ENCODE measurements at places on chromosomes 11 and 22.

DNA sequence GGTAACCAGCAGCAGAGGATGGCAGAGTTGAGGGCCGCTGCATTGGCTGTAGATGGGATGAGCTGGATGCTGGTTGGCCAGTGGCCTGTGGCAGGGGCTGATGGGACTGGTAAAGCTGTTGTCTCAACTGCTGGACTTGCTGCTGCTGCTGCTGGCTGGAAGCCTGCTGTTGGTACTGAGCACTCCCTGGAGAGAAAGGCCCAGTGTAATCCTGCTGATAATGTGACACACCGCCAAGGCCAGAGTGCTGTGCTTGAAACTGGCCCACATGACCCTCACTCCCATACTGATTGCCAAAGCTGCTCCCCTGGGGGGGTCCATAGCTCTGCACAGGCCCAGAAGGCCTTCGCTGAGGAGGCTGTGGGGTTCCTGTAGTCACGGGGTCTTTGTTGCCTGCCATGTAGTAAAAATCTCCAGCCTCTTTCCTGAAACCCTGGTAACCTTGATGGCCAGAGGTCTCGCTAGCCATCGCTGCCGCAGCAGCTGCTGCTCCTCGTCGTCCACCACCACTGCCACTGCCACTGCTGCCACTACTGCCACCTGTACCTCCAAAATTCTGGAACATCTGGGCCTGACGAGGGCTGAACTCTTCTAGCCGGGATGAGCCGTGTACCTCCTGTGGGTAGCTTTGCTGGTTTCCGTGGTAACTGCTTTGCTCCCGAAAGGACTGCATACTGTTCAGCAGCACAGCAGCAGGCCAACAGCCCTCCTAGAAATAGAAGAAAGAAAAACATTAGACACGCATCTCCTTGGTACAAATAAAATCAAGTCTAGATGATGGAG is 55.6 kb downstream of the TCF20 start:
- no peak for DNase-seq

GRCh38 chr11:68150037-68150436 is 28.8 kb upstream of the CHKA start:
- no peak for DNase-seq

GRCh38 chr11:808427-809286 is 1.1 kb upstream of the RPLP2 start:
- DNase-seq = no peak

DNA sequence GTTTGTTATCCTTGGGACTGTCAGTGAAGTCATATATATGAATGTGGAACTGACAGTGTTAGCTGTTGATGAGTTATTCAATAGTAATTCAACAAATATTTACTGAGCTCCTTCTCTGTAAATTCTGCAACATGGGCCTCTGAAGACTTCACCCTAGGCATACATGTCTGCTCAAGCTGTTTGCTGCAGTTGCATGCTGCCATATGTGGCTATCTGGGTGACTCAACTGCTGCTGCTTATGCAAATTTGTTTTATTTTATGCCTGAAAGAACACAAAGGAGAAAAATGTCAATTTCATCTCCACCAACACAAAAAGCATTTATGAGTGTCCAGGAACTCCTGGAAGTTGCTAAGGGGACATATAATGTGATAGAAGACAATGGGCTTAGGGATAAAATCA is 417.6 kb downstream of the AASDHPPT start:
- no peak for DNase-seq

- no peak for DNase-seq
These were observed 49.2 kb downstream of the KREMEN1 start for GRCh38 chr22:29122041-29122440.

DNA sequence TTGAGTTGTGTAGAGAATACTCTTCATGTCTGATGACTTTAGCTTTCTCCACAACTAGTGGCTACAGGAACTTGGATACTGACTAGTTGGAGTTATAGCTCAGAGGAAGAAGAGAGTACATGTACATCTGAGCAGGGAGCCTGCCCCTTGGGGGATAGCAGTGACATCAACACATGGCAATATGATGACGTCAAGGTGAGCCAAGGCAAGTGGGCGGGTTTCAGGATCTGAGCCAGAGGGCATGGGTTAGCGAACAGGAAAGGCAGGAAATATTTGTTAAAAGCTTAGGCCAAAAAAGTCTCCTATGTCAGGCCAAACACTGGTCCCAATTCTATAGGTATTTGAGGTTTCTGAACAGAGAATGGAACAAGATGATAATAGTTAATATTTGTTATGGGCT is 42.0 kb upstream of the HORMAD2 start:
- DNase-seq = no peak

- DNase-seq = no peak
These were observed 76.7 kb downstream of the BMAL1 start for GRCh38 chr11:13354335-13354734.

DNA sequence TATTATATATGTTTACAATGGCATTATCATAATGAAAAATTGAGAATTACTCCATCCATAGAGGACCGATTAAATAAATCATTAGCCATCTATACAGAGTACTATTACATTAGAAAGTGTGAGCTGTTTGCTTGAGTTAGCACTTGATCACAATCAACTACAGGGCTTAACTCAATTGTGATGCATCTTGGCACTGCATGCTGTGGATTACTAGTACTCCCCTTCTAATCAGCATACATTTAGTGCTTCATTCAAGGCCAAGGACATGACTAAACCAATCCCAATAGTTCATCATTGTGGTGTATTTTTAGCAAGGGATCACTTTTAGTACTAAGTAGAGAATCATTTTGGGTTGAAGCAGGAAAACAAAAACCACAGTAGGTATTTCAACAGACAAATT is 23.5 kb upstream of the ARHGAP42 start:
- no peak for DNase-seq

DNA sequence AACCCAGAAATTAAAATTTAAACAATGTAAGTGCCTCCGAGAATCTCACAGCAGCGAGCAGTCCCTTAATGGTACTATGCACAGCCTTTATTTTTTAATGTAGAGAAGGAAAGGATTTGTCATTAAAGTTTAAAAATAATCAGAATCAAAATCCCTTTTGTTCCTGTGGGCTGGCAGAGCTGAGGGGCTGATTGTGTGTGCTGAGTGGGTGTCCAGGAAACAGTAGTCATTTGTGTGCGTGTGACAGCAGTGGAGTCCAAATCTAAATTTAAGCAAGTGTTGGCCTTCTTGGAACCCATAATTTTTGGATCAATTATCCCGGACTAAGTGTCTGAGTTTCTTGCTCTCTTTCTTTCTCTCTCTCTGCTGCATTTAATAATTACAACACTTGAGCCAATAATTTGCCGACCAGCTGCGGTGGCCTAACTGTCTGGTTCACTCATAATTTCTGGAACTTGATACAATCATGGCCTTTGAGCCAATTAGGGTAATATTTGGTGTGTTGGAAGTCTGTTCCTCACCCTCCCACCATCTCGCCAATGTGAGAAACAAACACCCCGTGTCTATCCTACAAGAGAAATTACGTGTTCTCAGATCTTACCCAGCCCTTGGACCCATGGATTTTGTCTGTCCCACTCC is 528.0 kb downstream of the SOX6 start:
- no peak for DNase-seq

- peak; percentile 85 for DNase-seq
These were observed 32.5 kb upstream of the GRAMD4 start for GRCh38 chr22:46587492-46588278.

- DNase-seq = no peak
These were observed 63.3 kb upstream of the LARGE1 start for GRCh38 chr22:33983558-33983957.

DNA sequence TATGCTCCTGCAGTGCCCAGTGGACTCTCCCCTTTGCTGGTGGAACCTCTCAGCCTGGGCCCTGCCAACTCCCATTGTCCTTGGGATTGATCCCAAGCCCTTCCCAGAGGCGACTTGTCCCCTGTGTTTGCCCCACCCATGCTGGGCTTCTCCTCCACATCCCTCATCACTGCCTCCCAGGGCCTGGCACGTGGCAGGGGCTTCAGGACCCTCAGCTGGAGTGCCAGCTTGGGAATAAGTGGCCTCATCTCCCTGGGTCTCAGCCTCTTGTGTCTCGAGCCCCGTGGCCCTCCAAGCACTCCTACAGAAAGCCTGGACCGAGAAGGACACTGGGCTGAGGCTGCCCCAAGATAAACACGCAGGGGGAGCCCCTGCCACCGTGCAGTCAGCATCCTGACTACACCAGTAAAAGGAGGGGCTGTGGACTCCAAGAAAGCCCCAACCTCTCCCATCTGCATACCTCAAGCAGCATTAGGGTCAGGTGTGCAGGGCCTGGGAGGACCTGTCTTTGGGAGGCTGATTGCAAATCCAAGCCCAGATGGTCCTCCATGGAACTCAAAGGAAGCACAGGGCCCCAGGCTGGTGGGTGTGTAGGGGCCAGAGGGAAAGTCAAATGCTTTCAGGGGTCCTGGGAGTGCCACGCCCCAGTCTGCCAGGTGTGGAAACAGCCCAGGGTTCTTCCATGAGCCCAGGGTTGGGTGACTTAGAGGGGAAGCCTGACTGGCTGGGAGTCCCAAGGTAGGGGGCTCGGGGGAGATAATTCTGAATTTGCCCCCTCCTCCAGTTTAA is 9.5 kb upstream of the GNAZ start:
- no peak for DNase-seq

DNA sequence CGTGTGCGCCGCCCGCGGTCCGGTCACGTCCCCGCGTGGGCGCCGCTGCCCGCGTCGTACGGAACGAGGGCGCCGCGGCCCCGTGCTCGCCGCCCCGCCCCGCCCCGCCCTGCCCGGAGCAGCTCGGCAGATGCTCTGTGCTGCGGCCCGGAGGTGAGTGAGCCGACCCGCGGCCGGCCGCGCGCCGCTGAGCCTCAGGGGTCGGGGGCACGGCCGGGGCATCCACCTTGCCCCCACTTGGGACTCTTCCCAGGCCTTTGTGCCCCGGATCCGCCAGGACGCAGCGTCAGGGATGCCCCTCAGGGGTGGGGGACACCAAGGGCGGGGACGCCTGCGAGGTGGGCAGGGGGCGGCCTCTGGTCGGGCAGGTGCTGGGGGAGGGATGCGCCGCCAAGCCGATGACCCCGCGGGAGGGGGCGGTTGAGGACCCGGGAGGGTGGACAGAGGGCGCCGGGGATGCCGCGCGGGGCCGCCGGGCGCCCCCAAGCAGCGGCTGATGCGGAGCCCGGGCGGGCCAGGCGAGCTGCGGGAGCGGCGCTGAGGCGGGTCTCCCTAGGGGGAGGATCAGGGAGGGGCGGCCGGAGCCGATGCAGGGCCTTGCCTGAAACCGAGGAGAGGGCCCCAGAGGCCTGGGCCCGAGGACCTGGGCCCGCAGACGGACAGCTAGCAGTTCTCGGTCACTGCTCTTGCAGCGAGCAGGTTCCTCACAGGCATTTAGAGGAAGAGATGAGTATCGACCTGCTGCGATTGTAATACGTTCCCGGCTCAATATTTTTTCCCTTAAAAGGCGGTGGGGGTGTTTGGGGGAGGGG is at the start of gene GNAZ:
Gene GNAZ, plus strand, starts transcription at position 102 of the 812 bp plus-strand sequence. CDS start 25,177 bp downstream, outside the sequence.
- no peak for DNase-seq

GRCh38 chr11:132855516-132855915 is 676.8 kb downstream of the OPCML start:
- DNase-seq = no peak

DNA sequence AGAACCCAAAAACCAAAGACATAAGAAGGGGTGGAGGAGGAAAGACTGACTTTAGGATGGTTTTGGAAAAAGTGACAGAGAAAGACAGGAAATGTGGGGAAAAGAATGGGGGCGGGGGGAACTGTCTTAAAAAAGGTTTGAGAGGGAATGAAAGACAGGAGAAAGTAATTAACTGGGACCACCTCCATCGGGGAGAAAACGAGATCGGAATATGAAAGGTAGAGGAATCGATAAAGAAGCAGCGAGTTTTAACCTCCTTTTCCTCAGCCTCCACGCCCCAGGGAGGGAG is 524 bp downstream of the MTMR2 start:
- no peak for DNase-seq

- DNase-seq = no peak
These were observed 1.7 kb downstream of the ABTB2 start for GRCh38 chr11:34356130-34356529.

DNA sequence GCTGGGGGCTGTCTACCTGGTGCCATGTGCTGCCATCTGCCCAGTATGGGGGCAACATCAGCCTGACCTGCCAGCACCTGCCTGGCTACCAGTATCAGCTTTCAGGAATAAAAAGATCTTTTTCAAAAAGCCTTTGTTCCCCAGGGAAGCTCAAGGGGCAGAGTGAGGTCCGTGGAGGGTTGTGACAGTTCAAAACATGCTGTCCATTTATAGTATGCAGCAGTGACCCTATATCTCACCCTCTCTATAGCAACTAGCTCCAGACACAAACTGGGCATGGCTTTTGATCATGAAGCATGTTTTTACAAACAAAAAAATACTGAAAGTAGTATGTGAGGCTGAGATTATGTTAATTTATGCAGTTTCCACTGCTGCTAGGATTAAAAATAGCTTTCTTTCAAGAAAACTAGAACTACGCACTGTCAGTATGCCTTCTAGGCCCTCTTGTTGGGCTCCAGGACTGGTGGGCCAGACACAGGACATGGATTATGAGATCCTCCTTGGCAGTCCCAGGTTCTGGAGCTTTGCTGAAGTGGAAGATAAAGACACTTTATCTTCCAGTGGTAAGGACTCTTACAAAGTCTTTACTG is 23.4 kb downstream of the NAV2 start:
- DNase-seq = no peak

- DNase-seq = no peak
These were observed 3.2 kb upstream of the FLI1 start for GRCh38 chr11:128690665-128691101.

DNA sequence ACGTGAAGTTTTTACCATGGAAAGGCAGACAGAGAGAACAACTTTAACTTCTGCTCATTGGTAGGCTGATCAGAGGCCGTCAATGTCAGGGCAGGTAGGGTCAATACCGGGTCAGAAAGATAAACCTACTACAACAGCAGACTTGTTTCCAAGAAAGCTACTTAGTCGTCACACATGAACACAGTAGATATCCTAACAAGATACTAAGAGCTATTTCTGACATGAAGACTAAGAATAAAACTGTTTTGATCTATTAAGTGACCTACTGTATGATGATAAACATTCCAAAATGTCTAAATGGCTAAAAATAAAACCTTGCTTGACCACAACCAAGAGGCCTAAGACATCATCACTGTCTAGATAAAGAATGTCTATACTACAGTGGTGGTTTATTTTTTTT is 231.3 kb downstream of the CADM1 start:
- no peak for DNase-seq

All from memory B cell (primary cell).